ENCODE measurements at places on chromosomes 2 and 18.

GRCh38 chr18:38244480-38244879 lies 678.9 kb upstream of the CELF4 start:
- DNase-seq: no peak

GRCh38 chr2:143936538-143936847 lies 583.4 kb downstream of the ZEB2 start:
- DNase-seq: no peak

DNA sequence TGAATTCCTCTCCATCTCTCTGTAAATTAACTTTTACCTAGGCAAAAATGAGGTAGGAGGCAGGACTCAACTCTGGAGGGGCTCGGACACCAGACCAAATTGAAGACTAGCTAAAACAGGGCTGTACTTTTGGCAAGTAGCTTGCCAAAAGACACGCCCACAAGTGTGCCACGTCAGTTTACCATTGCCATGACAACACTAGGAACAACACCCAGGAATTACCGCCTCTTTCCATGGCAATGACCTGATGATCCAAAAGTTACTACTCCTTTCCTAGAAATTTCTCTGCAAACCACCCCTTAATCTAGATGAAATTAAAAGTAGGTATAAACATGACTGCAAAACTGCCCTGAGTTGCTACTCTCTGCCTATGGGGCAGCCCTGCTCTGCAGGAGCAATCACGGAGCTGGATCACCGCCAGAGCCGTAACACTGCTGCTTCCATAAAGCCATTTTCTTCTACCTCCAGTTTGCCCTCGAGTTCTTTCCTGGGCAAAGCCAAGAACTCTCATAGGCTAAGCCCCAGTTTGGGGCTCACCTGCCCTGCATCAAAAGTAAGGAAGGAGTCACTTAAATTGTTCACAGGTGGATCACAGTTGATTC lies 66.0 kb upstream of the FAM136A start:
- DNase-seq: no peak

GRCh38 chr2:40367032-40367431 lies 84.9 kb downstream of the SLC8A1 start:
- no peak for DNase-seq

All from CMK (cell line).